NCI-H2081 (cell line): ENCODE measurements at places on chromosomes 4 and X.

- no peak for DNase-seq
Measured at GRCh38 chr4:127575888-127576287, 56.9 kb upstream of the INTU start.

GRCh38 chr4:10023806-10024205, 2.5 kb upstream of the SLC2A9 start:
- no peak for DNase-seq

GRCh38 chrX:154696676-154697045, 43.3 kb upstream of the CTAG2 start:
- no peak for DNase-seq

GRCh38 chrX:41332408-41333002, 1.5 kb upstream of the DDX3X start:
- no peak for DNase-seq

DNA sequence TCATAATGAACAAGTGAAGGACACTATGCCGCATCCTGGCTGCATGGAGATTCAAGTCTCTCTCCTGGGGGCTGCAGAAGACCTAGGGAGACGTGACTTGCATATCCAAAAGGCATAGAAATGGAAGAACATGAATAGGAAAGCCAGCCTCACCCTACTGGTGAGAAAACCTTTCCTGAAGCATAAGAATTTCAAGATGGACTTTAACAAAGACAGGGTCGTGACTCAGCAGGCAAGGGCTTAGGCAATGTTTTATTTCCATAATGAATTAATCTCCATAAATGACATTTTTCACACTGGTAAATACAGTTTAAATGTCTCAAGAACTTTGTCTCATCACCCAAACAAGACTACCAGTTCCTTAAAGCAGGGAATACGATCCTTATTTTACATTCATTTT, 78.9 kb downstream of the RFC1 start:
- DNase-seq, result no peak

DNA sequence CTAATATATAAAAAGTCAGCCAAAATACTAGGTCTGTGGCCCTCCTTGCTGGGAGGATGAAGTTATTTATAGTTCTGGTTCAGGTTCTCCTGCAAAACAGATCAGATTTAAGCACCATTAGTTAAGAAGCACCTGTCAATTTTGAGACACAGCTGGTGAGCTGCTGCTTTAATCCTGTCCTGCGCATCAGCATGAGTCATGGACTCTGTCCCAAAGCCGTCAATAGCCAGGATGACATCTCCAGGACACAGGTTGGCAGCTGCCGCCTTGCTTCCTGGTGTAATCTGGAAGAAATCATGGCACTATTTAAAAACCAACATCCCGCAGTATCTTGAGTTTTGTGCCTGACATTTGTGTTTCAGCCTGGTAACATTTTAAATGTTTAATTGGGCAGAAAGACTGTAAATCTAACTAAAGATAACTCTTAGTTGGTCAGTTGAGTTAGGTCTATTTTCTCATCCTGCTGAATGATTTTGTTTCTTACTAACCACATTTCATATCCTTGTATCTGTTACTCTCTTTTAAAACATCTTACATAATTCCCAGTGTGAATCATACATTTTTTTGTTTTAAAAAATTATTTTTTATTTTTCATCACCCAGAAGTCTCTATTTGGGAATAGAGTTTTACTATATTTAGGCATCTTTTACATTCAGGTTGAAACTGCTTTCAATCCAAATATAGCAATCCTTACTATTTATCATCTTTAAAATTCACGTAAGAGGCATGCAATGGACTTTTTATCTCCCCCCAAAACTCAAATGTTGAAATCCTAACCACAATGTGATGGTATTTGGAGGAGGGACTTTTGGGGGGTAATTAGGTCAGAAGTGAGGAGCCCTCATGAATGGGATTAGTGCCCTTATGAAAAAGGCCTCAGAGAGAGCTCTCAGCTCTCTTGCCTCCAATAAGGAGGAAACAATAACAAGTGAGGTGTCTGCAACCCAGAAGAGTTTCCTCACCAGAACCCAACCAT, 10.1 kb downstream of the PDLIM3 start:
- no peak for DNase-seq

DNA sequence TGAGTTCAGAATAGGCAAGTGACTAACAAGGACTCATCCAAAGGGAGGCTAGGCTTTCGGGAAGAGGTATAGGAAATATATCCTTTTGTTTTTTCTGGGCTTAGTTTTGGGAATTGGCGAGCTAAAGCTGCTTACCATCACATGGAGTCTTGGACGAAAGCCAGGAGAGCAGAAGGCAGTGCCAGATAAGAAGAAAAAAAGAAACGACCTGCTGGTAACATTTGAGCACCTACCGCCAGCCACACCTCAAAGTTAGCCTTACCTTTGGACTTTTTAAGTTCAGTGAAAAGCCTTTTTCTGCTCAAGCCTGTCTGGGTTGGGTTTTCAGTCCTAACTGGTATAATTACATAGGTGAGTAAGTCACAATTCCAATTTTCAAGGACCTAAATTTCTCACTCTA, 85.1 kb upstream of the LCORL start:
- no peak for DNase-seq

DNA sequence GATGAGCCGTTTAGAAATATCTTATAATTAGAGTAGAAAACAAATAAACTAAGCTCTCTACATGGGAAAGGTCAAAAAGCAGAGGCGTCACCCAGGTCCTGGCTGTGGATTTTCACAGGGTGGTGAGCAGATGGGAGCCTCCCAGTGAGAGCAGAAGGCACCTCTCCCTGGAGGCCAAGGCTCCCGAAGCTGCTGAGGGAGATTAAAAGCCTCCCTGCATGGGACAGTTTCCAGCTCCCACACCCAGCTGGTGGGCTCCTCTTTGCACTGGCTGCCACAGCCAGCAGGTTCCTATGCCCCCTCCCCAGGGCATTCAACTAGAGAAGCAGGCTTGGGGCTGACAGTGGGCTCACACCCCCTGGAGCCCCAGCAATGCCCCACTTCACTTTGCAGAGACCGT, 55.2 kb upstream of the TBC1D9 start:
- no peak for DNase-seq

- no peak for DNase-seq
Measured at GRCh38 chrX:86421771-86422170, 273.5 kb downstream of the DACH2 start.

DNA sequence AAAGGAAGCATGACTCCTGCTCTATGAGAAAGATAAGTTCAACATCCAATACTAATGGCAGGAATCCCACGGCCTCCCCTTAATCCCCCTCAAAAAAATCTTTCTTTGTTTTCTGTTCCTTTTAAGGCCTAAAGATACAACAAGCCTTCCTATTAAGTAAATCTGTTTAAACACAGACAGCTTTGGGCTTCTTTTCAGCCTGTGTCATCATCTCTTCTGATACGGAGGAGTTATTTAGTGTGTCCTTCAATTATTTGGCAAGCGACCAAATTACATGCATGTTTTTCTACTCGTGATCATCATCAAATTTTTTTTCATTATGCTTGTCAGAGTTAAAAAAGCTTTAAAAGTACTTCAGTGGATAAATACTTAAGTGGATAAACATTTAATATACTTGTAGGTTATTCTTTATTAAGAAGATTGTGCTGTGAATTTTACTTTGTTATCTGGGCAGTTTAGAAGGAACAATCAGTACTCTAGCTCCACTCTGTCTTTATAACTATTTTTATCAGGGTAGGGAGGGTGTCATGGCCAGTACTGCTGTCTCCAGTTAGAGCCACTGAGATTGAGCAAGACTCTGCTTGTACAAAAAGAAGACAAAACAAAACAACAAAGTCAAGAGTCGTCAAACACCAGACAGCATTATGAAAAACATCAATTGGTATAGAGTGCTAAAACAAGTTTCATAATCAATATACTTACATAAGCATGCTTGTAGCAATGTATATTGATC, 210.7 kb downstream of the PRR32 start:
- no peak for DNase-seq

DNA sequence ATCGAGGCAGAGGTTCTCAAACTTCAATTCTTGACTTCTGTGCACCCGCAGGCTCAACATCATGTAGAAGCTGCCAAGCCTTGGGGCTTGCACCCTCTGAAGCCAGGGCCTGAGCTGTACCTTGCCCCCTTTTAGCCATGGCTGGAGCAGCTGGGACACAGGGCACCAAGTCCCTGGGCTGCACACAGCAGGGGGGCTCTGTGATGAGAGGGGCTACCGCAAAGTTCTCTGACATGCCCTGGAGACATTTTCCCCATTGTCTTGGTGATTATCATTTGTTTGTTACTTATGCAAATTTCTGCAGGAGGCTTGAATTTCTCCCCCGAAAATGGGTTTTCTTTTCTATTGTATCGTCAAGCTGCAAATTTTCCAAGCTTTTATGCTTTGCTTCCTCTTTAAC, 4.9 kb upstream of the MAGEB17 start:
- no peak for DNase-seq

DNA sequence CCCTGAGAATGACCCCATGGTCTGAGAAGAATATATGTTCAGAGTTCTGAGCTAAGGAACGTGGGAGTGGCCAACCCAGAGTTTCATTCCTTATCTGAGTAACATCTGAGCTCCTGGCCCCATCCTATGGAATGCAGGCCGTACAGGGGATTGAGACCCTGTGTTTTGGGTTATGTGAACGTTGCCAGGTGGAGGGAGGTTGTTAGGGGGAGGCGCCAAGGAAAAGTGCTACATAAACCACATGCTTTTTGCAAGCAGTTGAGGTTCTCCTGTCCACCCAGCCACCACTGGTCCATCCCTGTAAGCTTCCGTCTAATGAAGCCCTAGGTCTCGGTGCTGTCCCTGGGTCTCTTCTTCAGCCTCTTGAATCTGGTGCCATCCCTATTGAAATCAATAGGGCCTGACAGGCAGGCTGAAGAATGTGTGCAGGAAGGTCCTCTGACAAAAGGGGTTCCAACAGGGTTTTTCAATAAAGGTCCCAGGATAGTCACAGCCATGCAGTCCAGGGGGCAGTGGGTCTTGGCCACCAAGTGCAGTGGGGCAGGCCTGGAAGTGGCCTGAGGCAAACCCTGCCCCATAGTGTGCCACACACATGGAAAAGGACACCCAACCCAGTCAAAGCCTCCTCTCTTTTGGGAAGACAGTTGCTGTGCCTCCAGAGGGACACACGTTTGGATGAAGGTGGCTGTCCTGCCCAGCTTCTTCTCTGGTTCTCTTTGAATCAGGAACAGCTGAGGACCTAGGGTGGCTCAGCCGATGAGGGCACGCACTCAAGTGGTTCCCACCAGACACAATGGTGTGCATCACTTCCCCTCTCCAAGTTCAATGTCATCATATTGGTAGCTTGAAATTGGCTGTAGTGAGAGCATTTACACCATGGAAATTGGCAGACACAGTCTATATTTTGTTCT, 53.5 kb downstream of the HTRA3 start:
- no peak for DNase-seq
